ENCODE measurements at places on chromosomes 4 and X.

GRCh38 chr4:7985891-7986441, 46.3 kb upstream of the AFAP1 start:
- no peak for ATAC-seq

DNA sequence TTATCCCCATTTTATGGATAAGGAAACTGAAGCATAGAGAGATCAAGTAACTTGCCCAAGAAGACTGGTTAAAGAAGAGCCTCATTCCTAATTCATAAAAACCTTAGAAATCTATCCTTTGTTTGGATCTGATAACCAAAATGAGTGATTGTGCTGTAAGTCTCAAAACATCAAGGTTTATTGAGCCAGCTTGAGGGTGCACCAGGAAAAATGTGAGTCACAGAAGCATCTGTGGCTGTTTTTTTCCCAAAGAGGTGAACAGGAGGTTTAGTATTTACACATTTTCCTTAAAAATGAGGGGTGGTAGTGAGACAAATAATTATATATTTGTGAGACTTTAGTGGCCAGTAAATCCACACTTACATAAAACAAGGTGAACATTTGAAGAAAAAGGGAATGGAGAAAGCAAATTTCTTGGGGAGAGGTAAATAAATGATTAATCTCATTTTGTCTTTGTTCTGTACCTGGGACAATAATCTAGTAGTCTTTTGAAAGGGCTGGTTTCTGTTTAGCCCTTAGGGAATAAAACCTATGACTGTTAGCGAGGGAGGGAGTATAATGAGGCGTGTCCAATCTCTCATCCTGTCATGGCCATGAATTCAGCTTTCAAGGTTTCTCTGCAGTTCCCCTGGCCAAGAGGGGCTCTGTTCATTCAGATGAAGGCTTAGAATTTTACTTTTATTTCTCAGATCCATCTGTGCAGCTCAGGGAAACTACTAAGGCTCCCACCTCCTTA, 12.2 kb upstream of the FMR1 start:
- ATAC-seq, result no peak

DNA sequence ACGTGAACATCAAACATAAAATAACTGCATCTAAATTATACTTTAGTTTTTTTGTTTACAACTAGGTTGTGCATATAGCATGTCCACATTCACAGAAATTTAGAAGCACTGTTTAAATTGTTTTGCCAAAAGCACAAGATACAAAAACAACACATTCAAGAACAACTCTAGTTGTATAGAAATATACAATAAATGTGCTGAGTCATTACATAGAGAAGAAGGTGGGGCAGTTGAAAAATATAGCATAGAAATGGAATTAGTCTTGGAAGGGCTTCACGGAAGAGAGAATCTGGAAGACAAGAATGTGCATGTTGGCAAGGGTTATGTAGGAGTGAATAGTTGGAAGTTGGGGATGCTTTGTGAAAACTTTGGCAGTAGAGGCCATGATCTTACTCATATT, 239.0 kb upstream of the GLRA2 start:
- ATAC-seq, result no peak

- no peak for ATAC-seq
These were observed 33.8 kb downstream of the THOC2 start for GRCh38 chrX:123698979-123699520.

GRCh38 chr4:6910960-6911874, 1.6 kb downstream of the TBC1D14 start:
- no peak for ATAC-seq

DNA sequence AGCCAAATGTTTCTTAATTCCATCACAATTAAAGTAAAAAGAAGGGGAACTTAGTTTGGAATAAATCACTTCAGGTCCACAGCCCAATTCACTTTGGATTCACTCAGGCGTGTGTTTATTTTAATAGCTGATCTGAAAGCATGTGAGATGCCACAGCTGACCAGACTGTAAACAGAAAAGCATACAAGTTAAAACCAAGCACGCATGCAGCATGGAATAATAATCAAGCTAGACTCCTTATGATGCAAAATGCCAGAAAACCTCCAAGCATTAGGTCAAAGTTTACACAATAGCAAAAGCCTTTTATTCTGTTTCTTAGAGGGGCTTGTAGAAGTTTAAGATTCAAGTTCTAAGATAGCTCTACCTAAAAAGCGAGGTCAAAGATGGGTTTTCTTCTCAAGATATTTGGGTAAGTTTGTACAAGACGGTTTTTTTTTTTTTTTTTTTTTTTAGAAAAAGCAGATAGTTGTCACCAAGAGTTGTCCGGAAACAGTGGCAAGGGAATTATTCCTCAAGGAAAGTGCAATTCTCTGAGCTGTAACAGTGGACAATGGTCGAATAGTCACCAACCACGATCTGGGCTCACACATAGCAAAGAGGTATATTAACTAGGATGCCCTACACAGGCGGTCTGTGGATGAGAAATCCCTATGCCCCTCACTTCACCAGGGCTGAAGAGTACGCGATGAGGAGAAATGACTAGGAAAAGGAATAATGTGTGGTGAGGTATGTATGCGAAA, 763 bp upstream of the PRRG1 start:
- ATAC-seq, result no peak

GRCh38 chr4:16812041-16812440, 86.4 kb downstream of the LDB2 start:
- no peak for ATAC-seq

DNA sequence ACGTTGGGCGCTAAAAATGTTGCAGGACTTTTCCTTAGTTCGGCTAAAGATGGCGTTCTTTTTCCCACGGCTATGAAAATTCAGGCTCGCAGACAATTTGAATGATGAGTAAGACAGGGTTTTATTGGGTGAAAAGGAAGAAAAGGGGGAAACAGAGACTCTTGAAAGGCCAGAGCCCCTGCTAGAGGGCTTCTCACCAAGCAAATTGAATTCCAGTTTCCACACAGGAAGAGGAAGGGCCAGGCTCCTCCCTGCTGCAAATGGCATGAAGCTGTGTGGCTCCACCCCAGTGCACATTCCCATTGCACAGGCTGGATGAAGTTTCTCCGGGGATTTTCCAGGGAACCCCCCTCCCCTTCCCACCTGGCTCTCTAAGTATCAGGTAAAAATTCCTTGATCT, 210.9 kb downstream of the KLHL4 start:
- ATAC-seq, result no peak

DNA sequence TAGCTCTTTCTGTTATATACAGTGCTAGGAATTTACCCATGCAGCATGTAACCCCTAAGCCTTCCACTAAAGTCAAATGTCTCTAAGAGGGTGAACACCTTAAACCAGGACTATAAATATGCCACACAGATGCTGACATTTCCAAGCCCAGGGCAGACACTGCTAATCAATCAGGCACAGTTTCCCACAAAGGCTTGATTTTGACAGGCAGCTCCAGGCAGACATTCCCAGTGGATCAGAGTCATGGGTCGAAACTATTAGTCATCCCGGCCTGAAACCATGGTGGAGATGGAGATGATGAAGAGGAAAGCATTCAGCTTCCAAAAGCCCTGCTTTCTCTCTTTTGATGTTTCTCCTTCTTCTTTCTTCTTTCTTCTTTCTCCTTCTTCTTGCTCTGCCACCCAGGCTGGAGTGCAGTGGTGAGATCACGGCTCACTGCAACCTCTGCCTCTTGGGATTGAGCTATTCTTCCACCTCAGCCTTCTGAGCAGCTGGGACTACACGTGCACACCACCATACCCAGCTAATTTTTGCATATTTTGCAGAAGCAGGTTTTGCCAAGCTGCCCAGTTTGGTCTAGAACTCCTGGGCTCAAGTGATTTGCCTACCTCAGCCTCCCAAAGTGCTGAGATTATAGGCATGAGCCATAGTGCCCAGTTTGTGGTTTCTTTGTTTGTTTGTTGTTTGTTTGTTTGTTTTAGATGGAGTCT, 21.0 kb upstream of the SORCS2 start:
- no peak for ATAC-seq

- no peak for ATAC-seq
These were observed 313.4 kb upstream of the MAGEB2 start for GRCh38 chrX:29902004-29902403.

- no peak for ATAC-seq
These were observed 67.7 kb upstream of the STARD8 start for GRCh38 chrX:68579810-68580209.

DNA sequence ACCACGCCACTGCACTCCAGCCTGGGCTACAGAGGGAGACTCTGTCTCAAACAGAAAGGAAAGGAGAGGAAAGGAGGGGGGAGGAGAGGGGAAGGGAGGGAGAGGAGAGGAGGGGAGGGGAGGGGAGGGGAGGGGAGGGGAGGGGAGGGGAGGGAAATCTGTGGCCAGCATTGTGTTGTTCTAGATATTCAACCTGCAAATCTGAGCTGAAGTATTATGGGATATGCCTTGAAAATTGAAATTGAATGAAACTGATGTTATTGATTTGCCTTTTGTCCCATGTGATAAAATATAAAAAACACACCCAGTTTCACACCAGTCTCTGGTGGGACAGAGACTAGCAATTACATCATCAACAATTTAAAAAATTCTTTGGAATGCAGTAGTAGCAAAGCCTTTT, 1.5 kb downstream of the SMIM31 start:
- ATAC-seq, result no peak

GRCh38 chrX:99602107-99602506, 808.0 kb downstream of the PCDH19 start:
- no peak for ATAC-seq

DNA sequence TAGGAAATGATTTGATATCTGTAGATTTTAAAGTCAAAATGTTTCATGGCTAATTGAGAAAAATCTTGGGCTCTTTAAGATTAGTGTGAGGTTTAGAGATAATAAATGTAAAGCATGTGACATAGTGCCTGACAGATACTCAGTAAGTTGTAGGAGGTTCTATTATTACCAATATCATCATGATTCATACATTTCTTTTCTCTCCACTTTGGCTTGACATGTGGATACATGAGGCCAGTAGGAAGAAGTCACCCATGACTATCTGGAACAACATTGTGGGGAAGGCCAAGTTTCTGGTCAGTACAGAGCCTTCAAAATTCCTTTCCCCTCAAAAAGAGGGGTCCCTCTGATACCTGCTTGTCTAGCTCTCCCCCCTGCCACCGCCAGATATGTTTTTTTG, 91.2 kb upstream of the SORBS2 start:
- ATAC-seq, result no peak

DNA sequence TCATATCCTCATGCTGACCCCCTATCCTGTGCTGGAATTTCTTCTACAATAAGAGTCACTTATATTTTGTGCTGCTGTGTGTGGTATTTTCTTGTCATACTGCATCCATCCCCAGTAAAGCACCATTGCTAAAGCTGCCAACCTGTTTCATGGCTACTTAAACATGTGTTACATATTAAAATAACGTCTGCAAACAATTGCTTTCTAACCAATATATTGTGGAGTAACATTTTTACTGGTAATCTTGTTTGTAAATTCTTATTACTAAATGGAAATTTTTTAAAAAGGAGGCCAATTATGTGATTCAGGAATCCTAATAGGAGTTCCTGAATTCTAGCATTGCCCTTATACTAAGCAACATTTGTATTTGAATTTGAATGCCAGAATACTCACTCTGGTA, 160.3 kb upstream of the VEGFC start:
- ATAC-seq, result no peak

- ATAC-seq, result no peak
These were observed 5.8 kb upstream of the CXCL8 start for GRCh38 chr4:73734530-73735001.

DNA sequence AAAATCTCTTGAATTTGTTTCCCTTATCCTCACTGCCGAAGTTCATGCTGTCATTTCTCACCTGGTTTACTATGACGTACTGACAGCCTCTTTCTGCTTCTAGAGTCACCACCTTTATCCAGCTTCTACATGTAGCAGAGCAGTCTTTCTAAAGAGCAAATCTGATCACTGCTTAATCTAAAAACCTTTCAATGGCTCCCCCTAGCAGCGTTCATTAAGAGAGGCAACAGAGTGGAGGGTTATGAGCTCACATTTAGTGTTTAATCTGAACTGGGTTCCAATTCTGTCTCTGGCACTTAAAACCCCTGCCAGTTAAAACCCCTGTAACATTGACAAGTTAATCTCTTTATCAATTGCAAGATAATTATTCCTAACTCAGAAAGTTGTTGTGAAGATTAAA, 4.4 kb downstream of the RBPJ start:
- peak; percentile 25 for ATAC-seq

- no peak for ATAC-seq
These were observed 62.3 kb upstream of the ADRA2C start for GRCh38 chr4:3703677-3704521.

- ATAC-seq, result no peak
These were observed 742 bp upstream of the TAF1 start for GRCh38 chrX:71365356-71365874.

GRCh38 chr4:74874753-74875367, 58.1 kb upstream of the PARM1 start:
- ATAC-seq, result peak; percentile 55

DNA sequence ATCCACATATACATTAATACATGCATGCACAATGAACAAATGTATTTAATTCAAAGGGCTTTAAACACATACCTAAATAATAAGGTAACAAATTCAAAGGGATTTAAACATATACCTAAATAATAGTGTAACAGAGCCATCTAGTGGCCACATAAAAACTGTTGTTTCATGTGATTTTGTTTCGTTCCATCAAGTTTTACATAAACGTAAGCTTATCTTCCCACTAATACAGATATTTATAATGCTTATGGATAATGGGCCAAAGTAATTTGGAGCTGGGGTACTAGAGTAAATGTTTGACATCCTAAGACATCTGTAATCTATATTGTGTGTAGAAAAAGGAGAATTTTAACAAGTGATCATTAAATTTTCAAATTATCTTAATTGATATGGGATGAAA, 82.3 kb downstream of the PRSS12 start:
- no peak for ATAC-seq

GRCh38 chr4:33890841-33891240, 2353.5 kb downstream of the ARAP2 start:
- no peak for ATAC-seq

DNA sequence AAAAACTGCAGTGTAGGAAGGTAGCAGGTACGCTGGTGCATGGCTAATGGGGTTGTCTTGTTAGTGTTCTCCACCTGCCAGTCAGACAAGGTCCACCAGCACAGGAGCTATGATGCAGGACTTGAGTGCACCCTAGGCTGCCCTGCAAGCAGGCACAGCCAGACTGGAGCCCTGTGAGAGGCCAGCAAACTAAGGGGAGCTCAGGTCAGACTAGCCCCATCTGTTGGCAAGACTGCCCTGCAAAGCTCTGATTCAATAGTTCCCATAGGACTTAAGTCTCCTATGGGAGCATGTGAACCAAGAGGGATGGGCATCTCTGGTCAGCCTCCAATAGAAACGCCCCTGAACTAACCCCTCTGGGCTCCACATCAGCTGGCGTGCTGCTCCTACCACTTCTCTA, 1307.3 kb downstream of the C4orf33 start:
- no peak for ATAC-seq

DNA sequence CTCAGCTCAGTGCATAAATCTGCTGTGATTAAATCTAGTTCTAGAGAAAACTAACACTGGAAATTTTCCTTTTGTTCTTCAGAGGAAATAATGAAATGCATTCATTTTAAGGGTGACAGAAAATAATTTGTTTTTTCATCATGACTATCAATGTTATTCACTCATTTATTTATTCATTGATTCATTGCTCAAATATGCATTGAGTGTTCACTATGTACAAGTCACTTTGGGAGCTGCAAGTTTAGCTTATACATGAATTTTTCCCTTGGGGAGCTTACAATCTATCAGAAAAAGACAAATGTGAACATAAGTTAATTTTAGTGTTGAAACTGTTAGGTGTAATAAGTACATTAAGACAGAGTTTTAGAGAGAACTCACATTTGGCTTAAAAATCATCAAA, 897.8 kb downstream of the CENPC start:
- no peak for ATAC-seq

Measured in activated CD4-positive, CD25-positive, alpha-beta regulatory T cell treated with anti-CD3 and anti-CD28 coated beads, Interleukin-2, amount 50 U/mL, for 24 hours (primary cell).